ENCODE measurements at places on chromosomes 12 and 14. TPM values are rescaled to one million over a fixed set of nuclear protein-coding genes. Genes with fewer than 3 reads are reported as not detected.

The SERPINA9 gene
- not detected for total RNA-seq

The IL23A gene
- total RNA-seq = 26.1 TPM

The ACOT4 gene
- total RNA-seq = 5.6 TPM

The GUCY2C gene
- not detected for total RNA-seq

The MYH6 gene
- not detected for total RNA-seq

The KLHL33 gene
- total RNA-seq = 0.17 TPM

The KRT73 gene
- total RNA-seq = not detected

The PLCZ1 gene
- not detected for total RNA-seq

The PTGDR gene
- not detected for total RNA-seq

The CAPZA3 gene
- not detected for total RNA-seq

The TPPP2 gene
- not detected for total RNA-seq

The OR6C2 gene
- total RNA-seq = not detected

The RND1 gene
- 8.9 TPM for total RNA-seq

The SIX6 gene
- total RNA-seq = not detected

The NAV3 gene
- total RNA-seq = 27.9 TPM

The RPS29 gene
- total RNA-seq = 13,231 TPM

Data from epithelial cell of proximal tubule (primary cell).